Forelimb muscle (tissue), 1 donor: ENCODE measurements at places on chromosomes 16 and 17. TPM values are rescaled to one million over a fixed set of nuclear protein-coding genes. Genes with fewer than 3 reads are reported as not detected.
A peak's percentile ranks its signal among the peaks of the same experiment; 100 is the strongest.

The MT1G gene
- not detected for polyA plus RNA-seq

DNA sequence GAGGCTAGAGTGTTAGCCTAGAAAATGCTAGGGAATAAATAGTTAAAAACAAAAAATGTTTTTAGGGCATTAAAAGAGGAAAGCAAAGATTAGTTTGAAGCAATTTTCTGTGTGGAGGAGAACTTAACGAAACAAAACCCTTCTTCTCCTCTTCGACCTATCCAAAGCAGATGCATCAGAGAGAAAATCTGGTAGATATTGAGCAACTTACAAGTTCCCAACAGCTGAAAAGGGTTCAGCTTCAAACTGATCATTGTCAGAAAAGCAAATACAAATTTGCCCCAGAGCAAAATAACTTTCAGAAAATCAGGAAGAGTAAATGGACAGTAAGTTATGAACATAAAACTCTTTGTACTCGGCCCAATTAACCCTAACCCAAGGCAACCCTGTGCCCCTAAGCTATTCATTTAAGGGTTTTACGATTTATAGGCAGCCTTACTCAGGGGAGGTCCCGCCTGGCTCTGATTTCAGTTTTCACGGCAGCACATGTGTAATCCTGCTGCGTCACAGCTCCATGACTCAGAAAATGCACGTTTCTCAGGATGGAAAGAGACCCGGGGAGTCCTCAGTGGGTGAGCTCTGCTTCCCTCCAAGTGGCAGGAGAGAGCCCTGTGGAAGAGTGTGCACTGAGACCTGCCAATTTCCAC is 405.7 kb upstream of the SALL1 start:
- DNase-seq, result peak; percentile 40

DNA sequence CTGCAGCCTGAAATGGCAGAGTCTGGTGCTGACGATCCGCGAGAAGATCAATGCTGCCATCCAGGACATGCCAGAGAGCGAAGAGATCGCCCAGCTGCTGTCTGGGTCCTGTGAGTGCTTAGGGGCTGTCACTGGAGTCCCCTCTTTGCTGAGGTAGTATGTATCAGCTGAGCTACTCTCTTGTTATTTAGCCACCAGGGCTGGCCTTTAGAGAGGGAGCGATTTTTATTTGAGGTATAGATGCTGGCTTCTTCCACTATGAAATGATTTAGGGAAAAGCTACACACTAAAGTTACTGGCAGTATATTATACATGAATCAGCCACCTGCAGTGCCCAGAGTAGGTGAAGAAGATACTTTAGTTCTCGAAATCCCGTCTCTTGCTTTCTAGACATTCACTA is 2.6 kb downstream of the CDK5RAP3 start:
- no peak for DNase-seq

DNA sequence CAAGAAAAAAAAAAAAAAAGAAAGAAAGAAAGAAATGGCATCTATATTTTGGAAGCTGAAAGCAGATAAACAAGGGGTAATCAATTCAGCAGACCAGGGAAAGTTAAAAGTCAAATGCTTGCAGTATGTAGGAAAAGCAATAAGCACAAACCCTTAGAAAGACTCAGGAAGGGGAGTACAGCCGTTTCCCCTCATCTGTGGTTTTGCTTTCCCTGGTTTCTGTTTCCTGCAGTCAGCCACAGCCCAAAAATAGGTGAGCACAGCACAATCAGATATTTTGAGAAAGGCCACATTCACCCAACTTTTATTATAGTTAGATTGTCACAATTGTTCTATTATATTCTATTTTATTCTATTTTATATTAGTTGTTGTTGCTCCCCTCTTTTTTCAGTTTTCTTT is 14.4 kb upstream of the ALOX12 start:
- no peak for DNase-seq

The TSPAN10 gene
- 1.2 TPM for polyA plus RNA-seq

The ZNF19 gene
- 2.7 TPM for polyA plus RNA-seq

The PRSS33 gene
- polyA plus RNA-seq, result not detected

GRCh38 chr17:29102046-29102445 is 59.1 kb downstream of the PIPOX start:
- DNase-seq, result no peak

- DNase-seq, result no peak
Observed at GRCh38 chr16:86538196-86538780, 16.7 kb downstream of the MTHFSD start.

DNA sequence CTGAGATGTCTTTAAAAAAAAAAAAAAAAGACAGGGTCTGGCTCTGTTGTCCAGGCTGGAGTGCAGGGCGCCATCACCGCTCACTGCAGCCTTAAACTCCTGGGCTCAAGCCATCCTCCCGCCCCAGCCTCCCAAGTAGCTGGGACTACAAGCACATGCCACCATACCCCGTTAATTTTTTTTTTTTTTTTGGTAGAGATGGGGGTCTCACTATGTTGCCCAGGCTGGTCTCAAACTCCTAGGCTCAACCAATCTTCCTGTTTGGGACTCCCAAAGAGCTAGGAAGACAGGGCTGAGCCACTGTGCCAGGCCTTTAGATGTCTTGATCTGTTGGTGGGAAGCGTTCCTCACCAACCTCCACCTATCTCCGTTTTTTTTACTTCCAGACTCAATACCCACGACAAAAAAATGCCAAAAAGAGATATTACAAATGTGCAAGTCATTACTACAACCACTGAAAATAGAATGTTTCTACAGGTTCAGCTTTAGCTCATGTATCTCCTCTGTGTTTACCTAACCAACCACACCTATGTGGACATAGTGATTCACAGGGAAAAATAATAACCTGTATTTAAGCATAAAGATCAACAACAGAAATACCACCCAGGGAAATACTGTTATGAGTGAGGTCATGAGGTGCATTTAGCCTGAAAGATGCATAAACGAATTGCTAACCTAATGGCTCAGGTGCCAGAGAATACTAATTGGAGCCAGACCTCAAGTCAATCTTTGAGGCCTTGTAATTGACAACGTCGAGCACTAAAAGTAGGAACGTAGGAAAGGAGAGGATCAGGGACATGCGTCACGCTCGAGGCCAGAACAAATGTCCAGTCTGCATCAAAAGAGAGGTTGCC is 22.6 kb downstream of the NACA2 start:
- DNase-seq, result no peak

GRCh38 chr17:47810200-47810821 is 11.3 kb downstream of the OSBPL7 start:
- no peak for DNase-seq

DNA sequence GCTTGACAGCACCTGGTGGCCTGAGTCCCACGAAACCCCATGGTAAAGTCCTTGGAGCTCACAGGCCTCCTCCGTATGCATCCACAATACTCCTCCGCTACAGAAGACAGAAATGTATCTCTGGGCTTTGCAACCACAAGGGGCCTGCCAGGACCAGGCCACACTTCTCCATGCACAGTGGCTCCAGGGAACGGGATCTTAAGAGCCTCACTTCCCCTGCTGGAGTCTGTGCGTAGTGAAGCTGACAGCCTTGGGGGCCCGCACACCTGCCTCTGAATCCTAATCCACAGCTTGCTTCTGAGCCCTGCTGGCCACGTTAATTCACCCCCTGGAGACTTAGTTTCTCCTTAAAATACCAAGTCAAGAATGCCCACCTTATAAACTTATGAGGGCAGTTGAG is 125.7 kb downstream of the COPRS start:
- DNase-seq, result no peak

- no peak for DNase-seq
Observed at GRCh38 chr17:32279891-32280716, 14.5 kb downstream of the RHBDL3 start.

The GLP2R gene
- not detected for polyA plus RNA-seq

DNA sequence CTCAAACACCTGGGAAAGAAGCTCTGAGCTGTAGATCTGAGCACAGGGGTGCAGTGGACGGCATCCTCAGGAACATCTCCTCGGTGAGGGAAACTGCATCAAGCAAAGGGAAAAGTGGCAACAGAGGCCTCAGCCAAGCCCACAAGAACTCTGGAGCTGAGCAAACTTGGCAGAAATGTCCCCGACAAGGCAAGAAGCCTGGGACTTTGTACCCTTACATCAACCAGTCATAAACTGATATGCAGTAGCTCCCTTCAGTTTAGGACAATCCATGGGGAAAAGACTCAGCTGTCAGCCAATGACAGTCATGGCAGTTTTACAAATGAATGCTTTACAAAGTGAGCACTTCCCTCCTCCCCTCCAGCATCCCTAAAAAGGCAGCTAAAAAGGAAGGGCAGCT is 210.0 kb upstream of the DYNLRB2 start:
- DNase-seq, result no peak

The BRD7 gene
- polyA plus RNA-seq, result 61.6 TPM

DNA sequence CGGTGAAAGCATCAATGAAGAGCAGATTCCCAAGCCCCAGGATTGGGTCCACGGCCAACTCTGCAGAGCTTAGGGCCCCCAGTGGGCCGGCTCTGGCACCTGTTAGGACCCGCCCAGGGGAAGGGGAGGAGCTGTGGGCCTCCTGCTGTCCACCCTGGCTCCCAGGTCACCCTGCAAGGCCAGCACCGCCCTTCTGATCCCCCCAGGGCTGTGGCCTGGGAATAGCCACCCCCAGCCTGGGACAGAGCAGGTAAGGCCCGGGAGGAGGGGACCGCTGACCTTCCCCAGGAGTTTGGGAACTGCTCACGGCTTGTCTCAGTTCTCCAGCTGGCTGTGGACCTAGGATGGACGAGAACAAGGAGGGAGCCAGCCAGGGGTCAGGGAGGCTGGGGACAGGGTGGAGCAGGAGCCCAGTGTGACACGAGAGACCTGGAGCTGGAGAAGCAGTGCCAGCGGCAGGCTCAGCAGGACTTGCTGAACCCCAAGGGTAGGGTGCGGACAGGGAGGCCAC is 39.3 kb upstream of the SLC38A10 start:
- DNase-seq, result no peak
